ENCODE measurements at places on chromosomes 12 and 14.

DNA sequence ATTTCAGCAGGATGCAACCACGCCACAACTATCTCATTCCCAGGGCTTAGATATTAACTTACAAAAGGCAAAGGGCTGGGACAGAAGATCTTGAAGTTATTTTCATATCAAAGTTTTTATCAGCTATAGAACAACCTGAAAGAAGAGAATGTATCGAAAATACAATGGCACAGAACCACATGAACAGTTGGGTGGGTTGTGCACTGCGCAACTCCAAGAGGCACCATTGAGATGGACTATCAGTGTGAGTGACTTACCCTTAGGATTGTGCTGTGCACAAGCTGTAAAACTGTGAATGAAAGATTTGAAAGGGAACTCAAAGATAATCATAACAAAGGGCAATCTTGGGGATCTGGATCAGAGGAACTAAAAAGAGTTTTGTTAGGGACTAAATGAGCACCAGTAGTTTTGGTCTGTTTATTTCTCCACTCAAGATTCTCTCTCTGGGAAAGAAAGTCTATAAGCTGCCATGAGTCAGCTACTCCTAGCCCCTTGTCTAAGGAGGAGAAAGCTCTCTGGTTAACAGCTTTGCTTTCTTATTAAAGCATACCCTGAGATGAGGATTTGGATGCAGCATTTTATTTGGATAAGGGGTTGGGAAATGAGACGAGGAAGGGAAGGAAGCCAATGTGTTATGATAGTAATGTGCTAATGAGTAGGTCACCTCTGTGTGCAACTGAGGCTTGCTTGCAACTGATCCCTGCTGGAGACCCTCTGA lies 62.2 kb downstream of the TBX5 start:
- H3K36me3 ChIP-seq, result no peaks in the 10 kb centered on the region
- no peak overlapping the region for H3K27ac ChIP-seq
- H3K4me3 ChIP-seq, result no peak overlapping the region
- H3K27me3 ChIP-seq, result peaks cover 4% of the 10 kb centered on the region
- peaks cover 30% of the 10 kb centered on the region for H3K4me1 ChIP-seq

DNA sequence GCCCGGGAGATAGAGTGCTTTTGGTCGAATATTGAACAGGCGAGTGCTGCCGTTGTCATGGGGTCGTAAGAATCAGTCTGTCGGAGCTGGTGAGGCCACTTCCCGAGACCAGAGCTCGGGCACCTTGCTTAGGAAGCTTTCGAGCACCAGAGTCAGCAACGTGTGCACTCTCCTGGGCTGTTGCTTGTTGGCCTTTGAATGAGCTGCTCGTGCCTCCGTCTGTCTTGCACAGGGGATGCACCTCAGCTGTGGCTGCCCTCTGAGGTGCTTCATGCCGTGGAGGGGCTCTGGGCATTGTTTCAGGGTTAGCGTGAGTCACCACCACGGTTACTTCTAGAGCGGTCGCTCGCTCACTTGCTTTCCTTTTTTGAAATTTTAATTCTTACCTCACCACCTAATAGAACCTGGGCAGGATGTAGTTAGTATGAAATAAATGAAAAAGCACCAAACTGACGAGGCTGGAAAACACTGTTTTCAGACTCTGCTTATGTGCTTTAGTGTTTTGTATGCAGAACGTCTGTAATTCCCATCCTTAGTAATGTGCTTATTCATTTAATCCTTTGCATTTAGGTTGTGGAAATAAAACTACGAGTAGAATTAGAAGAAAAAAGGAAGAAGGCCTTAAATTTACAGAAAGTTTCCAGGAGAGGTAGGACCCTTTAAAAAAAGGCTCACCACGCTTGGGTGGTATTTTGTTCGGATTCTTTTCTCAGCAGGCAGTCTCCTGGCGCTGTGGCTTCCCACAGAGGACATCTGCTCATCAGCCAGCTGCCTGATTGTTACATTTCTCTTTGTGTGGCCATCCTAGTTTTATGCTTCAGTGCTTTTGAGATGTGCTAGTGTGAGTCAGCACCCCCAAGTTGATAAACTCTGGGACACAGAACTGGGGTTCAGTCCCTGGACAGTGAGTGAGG lies 40.6 kb downstream of the EP400 start:
- peak overlapping the region; percentile 99 for H3K27ac ChIP-seq
- peaks cover 59% of the 10 kb centered on the region for H3K36me3 ChIP-seq
- peak; percentile 55 for DNase-seq

DNA sequence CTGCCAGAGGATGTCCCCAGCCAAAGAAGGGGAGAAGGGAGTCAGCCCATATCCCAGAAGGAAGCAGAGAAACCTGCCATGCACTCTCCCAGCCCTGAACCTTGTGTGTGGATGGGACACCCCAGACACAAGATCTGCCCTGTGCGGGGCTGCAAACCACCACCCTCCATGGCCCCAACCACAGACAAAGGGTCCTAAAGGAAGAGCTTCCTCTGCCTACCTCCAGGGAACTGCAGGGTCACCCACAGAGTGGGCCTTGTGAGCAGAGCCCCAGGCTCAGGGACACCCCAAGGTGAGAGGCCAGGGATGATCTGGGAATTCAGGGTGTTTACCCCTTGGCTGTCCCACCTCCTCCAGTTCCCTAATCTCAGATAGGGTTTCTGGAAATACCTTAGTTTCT lies 56.5 kb downstream of the ISCA2 start:
- no peak overlapping the region for H3K4me3 ChIP-seq
- H3K36me3 ChIP-seq, result no peaks in the 10 kb centered on the region
- no peak overlapping the region for H3K27ac ChIP-seq
- no peaks in the 10 kb centered on the region for H3K27me3 ChIP-seq

DNA sequence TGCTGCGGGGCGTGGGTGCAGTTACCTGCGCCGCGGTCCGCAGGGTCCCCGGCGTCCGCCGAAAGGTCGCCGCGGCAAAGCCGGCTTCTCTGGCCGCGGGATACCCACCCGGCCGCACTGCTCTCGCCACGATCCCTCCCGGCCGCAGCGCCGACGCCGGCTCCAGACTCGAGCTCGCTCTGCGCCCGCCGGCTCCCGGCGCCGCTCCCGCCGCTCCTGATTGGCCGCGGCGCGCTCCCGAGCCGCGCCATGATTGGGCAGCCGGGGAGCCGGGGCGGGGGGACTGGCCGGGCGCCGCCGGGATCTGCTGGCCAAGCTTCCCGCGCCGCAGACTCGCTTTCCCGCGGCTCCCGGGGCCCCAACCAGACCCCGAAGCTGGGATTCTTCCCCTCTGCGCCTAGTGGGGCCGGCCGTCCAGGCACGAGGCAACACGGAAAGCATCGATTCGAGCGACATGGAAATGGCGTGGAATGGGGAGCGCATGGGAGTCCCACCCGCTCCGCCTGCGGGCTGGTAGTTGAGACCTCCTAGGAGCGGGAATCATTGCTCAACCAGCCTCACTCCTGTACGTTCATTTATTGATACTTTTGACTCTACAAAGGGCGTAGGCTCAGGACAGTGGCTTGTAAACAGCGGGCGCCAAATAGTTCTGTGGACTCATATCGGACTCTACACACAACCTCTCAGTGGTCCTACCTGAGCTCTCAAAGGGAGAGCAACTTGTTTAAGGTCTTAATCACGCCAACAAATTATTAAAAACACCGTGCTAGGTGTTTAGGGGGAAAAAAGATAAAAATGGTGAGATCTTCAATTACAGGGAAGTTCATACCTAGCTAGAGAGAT lies 36.4 kb upstream of the STON2 start:
- H3K36me3 ChIP-seq, result no peaks in the 10 kb centered on the region
- peaks cover 44% of the 10 kb centered on the region for H3K4me1 ChIP-seq
- peaks cover 31% of the 10 kb centered on the region for H3K27me3 ChIP-seq
- no peak overlapping the region for H3K27ac ChIP-seq
- H3K4me3 ChIP-seq, result peak overlapping the region; percentile 81

DNA sequence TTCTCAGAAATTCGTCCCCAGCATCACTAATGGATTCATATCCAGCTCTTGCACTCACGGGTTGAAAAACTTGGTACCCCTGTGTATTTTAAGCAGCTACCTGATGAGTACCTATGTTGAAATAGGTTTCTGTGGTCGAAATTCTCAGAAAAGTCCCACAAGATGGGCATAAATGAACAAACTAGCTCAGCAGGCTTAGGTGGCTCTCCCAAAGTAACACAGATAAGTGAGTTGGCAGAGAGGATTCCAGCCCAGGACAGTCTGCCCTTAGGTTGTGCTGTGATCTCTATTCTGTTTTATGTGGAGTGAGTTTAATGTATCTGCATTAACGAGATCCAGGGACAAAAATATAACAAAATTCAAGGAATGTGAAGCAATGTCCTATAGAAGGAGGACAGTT lies 92.3 kb downstream of the RGS6 start:
- no peak overlapping the region for H3K27ac ChIP-seq
- no peak overlapping the region for H3K4me3 ChIP-seq
- peaks cover 8% of the 10 kb centered on the region for H3K4me1 ChIP-seq

- peaks cover 14% of the 10 kb centered on the region for H3K4me1 ChIP-seq
- H3K27me3 ChIP-seq, result no peaks in the 10 kb centered on the region
- no peaks in the 10 kb centered on the region for H3K36me3 ChIP-seq
Observed at GRCh38 chr12:82329508-82329907, 28.7 kb downstream of the CCDC59 start.

DNA sequence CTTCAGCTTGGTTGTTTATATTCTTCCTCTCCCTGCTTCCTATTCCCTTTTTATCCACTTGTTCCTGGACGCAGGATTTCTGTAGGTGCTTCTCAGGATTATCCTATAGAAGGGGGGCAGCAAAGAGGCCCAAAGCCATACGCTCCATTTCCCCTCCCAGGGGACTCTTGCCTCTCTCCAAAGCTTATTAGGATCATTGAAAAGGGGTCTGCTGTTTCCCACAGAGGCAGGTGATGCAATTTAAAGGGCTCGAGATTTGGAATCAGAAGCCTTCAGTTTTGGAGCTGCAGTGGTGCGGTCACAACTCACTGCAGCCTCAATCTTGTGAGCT lies 31.5 kb upstream of the SYNDIG1L start:
- DNase-seq, result no peak
- peaks cover 4% of the 10 kb centered on the region for H3K27me3 ChIP-seq
- H3K4me3 ChIP-seq, result no peak overlapping the region
- H3K36me3 ChIP-seq, result peaks cover 23% of the 10 kb centered on the region
- H3K27ac ChIP-seq, result no peak overlapping the region

DNA sequence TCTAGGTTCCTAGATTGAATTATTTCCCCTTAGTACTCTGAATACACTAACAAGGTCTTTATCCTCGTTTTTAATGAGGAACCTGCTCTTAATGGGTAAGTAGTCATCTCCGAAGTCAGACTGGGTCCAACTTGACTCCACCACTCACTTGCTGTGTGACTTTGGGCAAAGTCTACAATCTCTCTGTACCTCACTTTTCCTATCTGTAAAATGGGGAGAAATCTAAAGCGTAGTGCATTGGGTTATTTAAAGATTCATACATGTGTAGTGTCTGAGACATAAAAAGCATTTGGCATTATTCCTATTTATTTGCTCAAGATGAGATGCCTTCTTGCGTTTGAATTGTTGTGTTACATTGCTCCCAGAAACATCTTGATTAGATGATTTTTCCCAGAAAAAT lies 51.5 kb downstream of the GTF2A1 start:
- H3K36me3 ChIP-seq, result no peaks in the 10 kb centered on the region
- no peaks in the 10 kb centered on the region for H3K27me3 ChIP-seq
- peaks cover 8% of the 10 kb centered on the region for H3K4me1 ChIP-seq
- no peak overlapping the region for H3K27ac ChIP-seq
- no peak for DNase-seq
- H3K4me3 ChIP-seq, result peak overlapping the region; percentile 88

- no peaks in the 10 kb centered on the region for H3K27me3 ChIP-seq
- H3K36me3 ChIP-seq, result no peaks in the 10 kb centered on the region
- no peak overlapping the region for H3K4me3 ChIP-seq
- H3K27ac ChIP-seq, result no peak overlapping the region
- no peaks in the 10 kb centered on the region for H3K4me1 ChIP-seq
- no peak for DNase-seq
Observed at GRCh38 chr14:72213424-72213823, 281.2 kb downstream of the RGS6 start.

DNA sequence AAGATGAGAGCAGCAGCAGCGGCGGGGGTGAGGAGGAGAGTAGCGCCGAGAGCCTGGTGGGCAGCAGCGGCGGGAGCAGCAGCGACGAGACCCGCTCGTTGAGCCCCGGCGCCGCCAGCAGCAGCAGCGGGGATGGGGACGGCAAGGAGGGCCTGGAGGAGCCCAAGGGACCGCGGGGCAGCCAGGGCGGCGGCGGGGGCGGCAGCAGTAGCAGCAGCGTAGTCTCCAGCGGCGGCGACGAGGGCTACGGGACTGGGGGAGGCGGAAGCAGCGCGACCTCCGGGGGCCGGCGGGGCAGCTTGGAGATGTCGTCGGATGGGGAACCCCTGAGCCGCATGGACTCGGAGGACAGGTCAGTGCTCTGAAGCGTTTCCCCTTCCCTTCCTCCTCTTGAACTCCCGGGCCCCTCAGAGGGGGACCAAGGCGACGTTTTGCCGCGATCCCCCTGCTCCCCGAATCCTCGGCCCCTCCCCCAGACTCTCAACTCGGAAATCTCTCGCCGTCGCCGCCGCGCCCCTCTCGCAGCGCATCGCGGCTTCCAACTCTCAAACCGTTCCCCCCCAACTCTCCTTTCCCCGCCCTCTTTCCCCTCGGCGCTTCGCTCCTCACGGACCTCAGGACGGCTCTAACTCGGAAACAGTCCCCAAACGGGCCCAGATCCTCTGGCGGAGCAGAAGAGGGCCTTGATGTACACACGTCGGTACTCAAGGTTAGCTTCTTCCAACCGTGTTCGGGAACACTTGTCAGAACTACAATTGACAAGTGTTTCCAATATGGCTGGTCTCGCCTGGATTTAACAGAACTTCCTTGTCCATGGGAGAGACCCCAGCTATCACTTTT lies 947 bp downstream of the AEBP2 start:
- peak overlapping the region; percentile 95 for H3K27ac ChIP-seq
- H3K36me3 ChIP-seq, result peaks cover 28% of the 10 kb centered on the region
- DNase-seq, result peak; percentile 62
- H3K4me3 ChIP-seq, result peak overlapping the region; percentile 99

GRCh38 chr12:95837240-95838038 lies 21.3 kb upstream of the SNRPF start:
- H3K36me3 ChIP-seq, result no peaks in the 10 kb centered on the region
- DNase-seq, result no peak
- H3K27ac ChIP-seq, result no peak overlapping the region
- no peak overlapping the region for H3K4me3 ChIP-seq

DNA sequence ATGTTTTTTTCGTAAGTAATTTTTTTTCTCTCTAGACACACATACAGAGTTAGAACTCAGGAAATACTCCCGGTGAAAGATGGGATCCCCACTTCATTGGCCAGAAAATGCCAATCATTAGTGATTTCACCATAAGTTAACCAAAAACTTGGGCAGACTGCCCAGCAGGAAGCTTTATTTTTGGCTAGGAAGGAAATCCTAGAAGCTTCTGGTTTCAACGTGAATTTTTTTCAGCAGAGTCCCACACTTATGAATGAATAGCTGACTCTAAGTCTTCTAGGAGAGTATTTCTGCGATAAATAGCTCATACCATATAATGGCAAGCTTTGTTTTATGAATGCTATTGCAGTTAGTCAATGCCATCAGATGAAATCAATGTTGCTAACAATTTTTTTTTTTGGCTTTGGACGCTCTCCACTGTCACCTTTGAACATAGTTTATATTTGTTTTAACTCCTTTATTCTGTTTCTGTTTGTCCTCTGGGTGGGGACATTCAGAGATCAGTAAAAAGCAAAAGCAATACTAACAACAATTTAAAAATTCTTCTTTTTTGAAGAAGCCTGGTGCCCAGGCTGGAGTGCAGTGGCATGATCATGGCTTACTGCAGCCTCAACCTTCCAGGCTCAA lies 9.5 kb downstream of the PPP1CC start:
- no peak for DNase-seq
- no peak overlapping the region for H3K4me3 ChIP-seq
- no peaks in the 10 kb centered on the region for H3K27me3 ChIP-seq

Data from WTC11 (cell line).